ENCODE measurements at places on chromosomes 2 and 18.
A peak's percentile ranks its signal among the peaks of the same experiment; 100 is the strongest.

DNA sequence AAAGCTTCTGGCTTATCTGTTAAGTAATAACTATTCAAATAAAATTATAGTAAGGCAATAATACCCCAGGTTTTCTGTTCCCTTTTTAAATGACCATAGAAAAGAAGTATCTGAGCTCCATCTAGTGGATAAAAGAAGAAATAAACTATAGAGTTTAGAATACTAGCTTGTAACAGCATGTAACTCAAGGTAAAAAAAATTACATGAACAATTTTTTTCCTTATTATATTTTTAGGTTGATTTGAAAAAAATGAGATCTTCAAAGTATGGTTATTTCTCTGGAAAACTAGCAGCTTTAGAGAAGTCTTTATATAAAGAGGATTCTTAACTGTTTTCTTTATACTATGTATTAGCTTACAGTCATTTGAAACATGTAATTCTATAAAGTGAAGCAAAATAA is 58.1 kb downstream of the NCKAP1 start:
- peak; percentile 50 for DNase-seq

DNA sequence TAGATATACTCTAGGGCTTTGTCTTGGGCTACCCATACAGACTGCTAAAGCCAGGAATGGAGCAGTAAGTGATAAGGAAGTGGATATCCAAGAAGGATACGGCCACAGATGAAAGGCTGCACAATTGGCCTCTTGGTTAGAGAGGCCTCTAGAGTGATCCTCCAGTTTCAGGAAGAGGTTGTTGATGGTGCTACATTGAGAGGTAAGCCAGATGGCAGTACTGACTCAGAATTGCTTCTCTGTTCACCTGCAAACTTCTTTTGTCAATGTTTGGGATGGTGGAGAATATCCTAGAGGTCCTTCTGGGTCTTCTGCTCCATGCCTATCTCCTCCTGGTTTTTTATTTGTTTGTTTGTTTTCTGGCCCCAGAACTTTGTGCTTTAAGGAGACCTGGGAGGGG is 226.8 kb upstream of the LRRTM1 start:
- DNase-seq, result no peak

DNA sequence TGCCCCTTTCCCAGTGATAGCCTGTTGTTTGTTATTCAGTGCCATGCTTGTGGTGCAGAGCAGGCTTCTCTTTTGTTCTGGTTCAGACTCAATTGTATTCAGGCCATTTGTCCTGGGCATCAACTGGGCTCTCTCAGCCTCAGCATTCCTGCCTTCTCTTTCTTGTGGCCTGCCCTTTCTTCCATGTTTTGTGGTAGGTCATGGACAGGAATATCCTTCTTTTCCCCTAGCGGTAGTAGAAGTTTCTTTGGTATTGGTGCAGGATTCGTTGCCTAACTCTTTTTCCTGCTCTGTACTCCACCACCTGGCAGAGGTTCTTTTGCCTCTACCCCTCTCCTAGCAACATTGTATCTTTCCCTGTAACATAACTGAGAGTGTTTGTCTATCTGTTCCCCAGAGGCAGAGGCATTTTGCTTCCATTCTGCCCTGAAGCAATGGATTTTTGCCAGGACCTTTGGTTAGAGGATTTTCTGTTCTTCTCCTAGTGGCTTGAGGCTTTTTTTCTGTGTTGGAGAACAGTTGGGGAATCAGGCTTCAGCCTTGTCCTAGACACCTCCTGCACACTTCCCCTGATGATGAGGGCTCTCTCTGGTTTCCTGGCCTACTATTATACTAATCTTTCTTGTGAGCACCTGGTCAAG is 68.5 kb downstream of the NCOA1 start:
- DNase-seq, result peak; percentile 23

GRCh38 chr2:201882353-201883090 is 76.2 kb downstream of the CDK15 start:
- DNase-seq, result peak; percentile 74

DNA sequence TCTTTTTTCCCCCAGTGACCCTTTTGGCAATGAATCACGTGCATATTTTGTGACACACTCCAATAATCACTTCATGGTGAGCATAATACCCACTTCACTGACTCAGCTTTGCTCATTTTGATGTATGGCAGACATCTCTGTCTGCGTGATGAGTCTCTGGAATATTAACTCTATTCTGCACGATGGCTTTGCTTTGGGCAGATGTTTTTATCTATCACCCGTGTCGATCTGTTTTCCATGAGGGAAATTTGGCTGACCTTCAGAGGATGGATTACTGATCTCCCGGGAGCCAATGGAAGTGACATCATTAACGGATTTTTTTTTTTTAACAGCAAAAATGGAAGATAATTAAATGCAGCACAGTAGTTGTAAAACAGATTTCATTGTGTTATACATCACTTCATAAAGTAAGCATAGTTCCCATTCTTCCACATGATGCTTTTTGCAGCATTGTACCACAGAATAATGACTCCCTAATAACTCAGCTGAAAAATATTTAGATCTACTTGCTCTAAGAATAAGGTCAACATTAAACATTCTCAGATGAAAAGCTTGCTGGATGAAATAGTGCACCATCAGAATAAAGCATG is 29.8 kb downstream of the CDC42EP3 start:
- peak; percentile 36 for DNase-seq

DNA sequence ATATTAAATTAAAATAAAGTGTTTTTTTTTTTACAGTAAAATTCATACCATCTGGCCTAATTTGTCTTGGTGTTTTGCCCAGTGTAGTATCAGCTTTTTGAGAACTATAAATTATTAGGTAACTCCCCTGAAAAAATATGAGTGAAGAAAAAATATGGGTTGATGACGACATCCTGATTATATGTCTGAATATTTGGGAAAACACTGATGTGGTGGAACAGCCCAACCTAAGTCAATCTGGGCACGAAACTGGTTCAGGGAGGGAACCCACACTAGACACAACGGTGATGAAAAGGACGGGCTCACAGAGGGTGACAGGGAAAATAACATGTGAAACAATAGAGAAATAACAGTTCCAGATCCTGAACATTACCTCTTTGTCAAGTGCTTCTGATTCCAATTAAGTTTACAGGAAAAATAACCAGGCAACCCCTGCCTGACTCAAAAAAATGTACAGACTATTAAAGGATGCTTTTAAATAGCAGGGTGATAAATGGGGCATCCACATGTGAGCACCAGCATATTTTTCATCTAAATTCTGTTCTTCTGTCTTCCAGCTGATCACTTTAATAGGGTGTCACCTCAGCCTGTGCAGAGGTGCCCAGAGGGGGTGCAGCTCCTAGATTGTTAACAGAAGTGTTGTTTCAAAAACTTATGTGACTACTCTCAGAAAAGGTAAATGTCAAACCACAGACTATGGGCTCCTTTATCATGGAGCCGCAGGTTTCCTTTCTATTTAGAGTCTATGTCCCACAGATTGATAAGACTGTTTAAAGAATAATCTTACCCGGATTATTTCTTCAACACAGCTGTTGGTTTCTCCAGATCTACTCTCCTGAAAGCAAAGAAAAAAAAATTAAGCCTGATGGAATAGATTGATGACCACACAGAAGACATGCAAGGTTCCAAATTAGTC is 305.4 kb downstream of the AFF3 start:
- no peak for DNase-seq

GRCh38 chr2:143521396-143521795 is 392.2 kb downstream of the ARHGAP15 start:
- no peak for DNase-seq

- no peak for DNase-seq
Observed at GRCh38 chr2:180352620-180353019, 345.5 kb upstream of the CWC22 start.

DNA sequence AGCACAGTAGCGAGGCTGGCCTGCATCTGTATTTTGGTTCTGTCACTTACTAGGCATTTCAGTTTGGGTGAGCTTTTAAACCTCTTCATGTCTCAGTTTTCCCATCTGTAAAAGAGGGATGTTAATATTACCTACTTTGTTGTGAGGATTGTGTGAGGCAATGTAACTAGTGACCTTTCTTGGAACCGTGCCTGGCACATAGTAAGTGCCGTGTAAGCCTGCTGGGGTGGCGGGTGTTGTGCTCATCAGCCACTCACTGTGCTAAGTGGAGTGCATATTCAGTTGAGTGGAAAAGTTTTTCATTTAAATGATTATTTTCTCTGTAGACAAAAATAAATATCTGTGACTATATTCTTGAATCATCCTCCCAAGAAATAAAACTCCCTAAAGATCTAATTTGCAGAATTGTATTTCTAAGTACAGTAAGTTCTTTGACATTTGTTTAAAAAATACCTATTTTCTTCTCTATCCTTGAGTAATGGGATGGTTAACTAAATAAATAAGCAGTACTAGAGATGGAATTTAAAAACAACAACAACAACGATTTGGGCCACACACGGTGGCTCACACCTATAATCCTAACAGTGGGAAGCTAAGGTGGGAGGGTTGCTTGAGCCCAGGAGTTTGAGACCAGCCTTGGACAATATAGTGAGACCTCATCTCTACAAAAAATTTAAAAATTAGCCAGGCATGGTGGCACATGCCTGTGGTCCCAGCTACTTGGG is 56.7 kb downstream of the MALT1 start:
- DNase-seq, result no peak

DNA sequence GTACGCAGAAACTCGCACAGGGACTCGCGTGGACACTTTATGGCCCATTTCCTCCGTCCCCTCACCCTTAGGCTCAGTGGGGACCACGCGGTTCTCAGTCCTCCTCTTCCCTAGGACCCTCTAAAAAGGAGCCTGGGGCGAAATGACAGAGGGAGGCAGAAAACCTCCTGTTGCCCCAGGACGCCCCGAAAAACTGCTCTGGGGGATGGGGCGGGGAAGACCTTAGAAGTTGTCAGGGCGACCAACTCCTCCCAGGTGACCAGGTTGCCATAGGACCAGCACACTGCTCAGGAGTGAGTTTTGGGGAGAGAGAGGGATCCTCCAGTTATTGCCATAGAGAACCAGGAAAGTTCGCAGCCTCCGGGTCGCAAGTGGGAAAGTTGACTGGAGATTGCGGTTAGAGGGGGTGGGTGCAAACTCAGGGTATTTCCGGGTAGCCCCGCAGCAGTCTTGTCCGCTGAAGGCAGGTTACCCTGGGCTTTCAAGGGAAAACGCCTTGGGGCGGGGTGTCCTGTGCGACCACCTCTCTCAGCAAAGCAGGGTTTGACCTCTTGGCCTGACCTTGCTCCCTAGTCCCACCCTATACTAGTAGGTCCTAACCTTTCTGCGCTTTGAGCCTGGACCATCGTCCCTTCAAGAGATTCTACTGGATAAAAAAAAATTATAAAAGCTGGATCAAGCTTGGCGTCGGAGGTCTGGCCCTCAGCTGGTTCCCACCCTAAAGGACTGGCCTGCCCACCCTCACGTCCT is 7.8 kb upstream of the PAX3 start:
- DNase-seq, result no peak

DNA sequence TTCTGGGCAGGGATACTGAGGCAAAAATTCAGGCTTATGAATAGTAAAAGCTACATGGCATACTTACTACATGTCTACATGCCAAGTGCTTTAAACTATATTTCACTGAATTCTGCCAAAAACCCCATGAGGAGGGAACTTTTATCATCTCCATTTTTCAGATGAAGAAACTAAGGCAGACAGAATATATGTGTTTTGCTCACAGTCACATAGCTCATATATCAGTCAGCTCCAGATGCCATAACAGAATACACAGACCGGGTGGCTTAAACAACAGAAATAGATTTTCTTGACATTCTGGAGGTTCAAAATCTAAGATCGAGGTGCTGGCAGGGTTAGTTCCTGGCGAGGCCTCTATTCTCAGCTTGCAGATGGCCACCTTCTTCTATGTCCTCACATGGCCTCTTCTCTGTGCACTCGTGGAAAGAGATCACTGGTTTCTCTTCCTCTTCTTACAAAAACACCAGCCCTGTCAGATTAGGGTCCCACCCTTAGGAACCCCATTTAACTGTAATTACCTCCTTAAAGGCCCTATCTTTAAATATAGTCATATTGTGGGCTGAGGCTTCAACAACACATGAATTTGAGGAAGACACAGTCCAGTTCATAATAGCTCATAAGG is 27.1 kb upstream of the CREB1 start:
- DNase-seq, result no peak

GRCh38 chr2:59389240-59389639 is 1148.1 kb upstream of the FANCL start:
- peak; percentile 37 for DNase-seq

GRCh38 chr2:43937269-43937820 is 58.4 kb downstream of the LRPPRC start:
- no peak for DNase-seq

DNA sequence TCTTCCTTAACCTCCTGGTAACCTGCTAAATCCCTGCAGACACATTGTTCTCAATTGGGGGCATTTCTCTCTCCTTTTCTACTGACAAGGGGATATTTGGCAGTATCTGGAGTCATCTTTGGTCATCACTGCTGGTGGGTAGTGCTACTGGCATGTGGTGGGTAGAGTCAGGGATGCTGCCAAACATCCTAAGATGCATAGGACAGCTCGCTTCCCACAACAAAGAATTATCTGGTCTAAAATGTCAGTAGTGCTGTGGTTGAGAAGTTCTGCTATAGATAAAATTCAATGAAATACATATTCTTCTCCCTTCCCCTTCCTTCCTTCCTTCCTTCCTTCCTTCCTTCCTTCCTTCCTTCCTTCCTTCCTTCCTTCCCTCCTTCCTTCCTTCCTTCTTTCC is 18.7 kb upstream of the LHCGR start:
- no peak for DNase-seq

- no peak for DNase-seq
Observed at GRCh38 chr2:3626118-3626811, 31.4 kb downstream of the COLEC11 start.

- no peak for DNase-seq
Observed at GRCh38 chr2:71788601-71789240, 335.4 kb downstream of the DYSF start.

GRCh38 chr2:71006955-71007799 is 12.5 kb upstream of the TEX261 start:
- no peak for DNase-seq

DNA sequence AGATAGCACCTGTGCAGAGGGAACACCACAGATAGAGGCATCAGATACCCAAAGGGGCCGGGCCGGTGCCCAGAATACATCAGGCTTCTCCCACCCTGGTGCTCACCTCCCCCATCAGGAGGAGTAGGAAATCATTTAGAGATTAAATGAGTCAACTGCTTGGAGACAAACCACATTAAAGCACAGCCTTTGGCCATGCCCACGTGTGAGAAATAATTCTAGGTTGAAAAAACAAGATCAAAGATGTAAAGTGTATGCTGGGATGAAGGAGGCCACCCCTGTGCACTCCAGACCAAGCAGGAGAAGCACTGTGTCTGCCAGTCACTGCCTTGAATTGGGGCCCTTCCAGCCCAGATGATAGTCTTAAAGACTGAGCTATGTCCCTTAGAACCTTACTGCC is 152.8 kb upstream of the ACAA2 start:
- no peak for DNase-seq

- no peak for DNase-seq
Observed at GRCh38 chr2:200762127-200762526, 49.6 kb upstream of the BZW1 start.

GRCh38 chr18:52678034-52678433 is 338.0 kb downstream of the DCC start:
- DNase-seq, result no peak

DNA sequence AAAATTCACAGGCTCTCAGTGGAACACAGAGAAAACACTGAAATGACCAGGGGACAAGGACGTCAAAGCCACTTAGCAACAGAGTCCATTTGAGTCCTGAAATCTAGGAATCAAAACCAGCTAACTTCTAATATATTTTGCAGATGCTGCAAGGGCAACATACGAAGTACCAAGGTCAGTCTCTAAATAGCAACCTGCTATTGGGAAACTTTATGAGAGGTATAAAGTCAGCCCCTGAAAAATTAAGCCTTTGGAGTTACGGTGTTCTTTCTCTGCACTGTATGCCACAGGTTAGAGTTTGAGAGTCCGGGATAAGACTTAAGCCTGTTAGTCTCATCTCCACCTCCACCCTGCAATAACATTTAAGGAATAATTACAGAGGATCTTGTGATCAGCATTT is 13.3 kb downstream of the NPC1 start:
- no peak for DNase-seq
